ENCODE measurements at places on chromosomes 5 and 9.

DNA sequence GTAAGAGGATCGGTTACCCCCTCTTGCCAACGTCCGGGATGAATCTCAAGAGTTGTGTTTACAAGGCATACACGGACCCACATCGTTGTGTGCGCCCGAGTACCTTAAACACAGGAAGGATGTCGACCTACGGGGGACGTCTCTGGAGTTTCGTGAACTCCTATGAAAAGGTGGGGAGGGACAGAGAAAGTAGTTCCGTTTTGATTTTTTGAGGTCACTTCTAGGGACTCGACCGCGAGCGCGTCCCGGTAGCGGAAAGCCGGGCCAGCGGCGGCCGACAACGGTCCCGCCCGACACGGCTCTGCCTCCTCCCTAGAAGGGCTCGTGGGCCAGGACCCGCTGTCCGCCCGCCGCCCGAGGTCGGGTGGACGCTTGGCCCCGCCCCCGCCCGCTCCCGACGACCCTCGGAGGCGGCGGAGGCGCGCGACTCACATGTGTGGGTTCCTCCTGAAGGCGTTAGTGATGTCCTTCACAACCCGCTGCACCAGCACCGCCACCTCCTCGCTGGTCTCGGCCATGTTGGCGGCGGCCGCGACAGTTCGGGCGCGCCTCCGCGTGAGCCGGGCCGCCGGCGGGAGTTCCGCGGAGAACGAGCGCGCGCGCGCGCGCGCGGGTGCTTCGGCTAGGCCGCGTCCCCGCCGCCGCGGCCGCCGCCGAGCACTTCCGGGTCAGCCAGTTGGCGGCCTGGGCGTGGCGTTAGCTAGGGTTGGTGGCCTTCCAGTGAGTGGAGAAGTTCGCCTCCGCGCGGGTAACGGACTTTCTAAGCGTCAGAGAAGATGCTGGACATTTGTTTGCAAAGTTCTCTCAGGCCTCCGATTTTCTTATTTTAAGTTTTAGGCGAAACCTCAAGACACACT, at the start of gene PTAR1:
Gene PTAR1, minus strand, starts transcription at position 591 of the 857 bp plus-strand sequence. Its CDS starts 73 bp downstream, at position 518.
- DNase-seq = peak; percentile 93

DNA sequence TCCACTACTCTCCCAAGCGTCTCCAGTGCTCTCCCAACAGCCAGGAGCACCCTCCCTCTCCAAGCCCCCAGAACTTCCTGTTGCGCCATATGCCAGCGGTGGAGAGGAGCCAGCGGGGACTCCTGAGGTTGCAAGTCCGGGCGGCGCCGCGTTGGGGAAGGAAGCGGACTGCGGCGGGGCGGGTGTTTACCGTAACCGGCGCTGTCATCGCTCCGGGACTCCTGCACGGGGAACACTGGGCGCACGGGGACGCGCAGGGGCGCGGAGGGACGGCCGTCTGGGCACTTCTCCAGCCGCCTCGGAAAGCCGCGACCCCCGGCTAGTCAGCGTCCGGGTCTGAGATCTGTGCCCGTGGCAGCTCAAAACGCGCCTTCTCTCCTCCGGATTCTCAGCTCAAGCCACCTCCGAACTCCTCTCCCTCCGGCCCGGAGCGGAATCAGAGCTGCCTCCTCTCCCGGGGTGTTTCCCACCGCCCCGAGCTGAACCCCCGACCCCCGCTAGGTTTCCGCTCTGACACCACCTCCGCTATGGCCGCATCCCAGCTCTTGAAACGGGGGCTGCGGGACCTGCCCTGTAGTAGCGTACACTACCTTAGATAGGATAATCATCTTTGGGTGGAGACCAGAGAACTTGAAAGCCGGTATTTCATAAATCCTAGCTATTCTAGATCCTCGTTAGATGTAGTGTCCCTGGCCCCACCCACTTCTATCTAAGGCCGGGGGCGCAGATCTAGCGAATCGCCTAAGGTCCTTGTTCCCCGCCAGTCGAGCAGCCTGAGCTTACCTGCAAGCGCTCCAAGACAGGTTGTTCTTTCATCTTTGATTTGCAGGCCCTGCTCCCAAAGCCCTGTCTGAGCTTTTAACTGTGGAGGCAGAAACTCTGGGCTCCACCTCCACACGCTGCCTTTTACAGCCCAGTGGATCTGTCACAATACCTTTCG, at the start of gene TRPM6:
Gene TRPM6, minus strand, starts transcription at position 881 of the 940 bp plus-strand sequence. Its CDS starts 65 bp downstream, at position 816.
- peak; percentile 75 for DNase-seq

- DNase-seq = no peak
Observed at GRCh38 chr5:1797855-1798254, 1.8 kb downstream of the MRPL36 start.

DNA sequence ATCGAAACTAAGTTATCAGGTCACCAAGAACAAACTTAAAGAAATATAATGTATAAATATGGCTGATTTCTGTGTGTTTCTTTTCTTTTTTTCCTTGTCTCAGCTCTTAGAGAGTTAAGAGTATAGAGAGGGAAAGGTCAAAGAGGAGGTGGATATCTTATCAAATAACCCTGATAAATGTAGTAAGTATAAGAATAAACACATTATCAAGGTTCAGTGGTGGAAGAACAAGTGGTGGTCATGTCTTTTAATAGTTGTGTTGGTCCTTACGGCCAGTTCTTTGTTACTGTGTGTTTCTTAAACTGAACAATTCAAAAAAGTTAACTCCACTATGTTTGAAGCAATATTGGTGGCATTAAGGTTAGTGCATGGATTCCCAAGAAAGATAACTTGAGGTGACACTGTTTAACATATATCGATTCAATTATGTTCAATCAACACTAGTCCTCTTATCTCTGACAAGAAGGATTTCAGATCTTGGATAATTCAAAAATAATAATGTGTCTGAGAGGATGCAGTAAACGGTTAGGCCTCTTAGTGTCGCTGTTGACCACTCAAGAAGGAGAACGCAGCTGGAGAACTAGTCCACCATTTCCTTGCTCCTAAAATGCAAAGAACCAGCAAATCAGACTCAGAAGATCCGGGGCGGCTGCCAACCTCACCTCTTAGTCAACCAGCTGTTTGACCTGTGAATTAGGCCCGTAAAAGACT, at the start of gene PCDHGA3:
Gene PCDHGA3, plus strand, starts transcription at position 588 of the 711 bp plus-strand sequence. CDS start 205 bp downstream, outside the sequence.
- DNase-seq = peak; percentile 73

Data from cardiac fibroblast (primary cell).